ENCODE measurements at places on chromosomes 4 and X.

DNA sequence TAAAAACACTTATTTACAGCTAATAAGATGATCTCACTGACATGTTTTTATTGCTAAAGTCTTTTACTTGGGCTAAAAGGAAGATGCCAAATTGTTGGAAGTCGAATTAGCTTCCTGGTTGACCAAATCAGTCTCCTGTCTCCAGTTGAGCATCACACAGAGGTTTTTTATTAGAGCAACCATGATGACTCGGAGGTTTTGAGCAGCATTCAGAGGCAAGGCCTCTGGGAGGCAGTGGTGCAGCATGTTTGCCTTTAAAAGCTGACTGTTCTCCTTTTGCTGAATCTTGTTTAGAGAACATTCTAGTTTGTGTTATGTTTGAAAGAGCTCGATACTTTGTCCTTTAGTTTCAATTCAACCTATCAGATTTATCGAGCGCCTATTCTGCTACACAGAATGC lies 2.1 kb downstream of the UCHL1 start:
- peak; percentile 39 for DNase-seq

DNA sequence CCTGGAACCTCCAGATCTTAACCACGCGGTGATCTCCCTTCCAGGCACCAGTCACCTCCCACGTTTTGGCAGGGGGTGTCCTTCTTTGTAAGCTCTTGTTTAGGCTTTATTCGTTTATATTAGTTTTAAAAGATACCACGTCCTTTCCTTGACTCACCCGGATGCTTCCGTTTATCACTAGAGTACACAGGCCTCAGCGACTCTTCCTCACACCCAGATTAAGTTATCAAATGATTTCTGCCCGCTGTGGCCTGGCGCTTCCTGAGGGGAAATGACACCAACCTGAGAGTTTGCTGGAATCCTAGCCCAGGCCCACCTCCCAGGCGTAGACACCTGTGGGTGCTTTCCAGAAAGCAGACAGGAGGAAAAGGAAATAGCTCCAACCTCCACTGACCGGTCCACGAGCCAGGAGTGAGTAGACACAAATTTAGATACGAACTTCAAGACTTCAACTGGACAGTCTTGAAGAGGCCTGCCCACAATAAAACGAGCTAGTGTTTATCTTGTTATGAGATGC lies 756 bp upstream of the ADAMTS3 start:
- no peak for DNase-seq

GRCh38 chr4:137674066-137674465 lies 141.8 kb upstream of the PCDH18 start:
- no peak for DNase-seq

DNA sequence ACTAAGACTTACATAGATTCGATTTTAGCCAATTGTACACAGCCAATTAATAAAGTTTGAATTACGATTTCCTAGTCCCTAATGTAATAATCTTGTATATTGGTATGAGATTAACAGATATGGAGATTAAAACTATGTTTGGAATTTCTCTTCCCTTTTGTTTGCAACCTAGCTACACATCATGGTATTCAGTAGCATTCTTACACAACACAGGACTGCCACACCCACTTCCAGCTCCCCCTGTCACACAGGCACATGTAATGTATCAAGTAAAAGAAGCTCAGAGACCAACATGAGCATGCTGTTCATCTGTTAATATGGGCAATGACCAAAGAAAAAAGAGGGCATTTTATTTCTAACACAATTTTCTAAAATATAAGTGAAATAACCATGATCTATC lies 12.8 kb downstream of the SLC6A14 start:
- no peak for DNase-seq

DNA sequence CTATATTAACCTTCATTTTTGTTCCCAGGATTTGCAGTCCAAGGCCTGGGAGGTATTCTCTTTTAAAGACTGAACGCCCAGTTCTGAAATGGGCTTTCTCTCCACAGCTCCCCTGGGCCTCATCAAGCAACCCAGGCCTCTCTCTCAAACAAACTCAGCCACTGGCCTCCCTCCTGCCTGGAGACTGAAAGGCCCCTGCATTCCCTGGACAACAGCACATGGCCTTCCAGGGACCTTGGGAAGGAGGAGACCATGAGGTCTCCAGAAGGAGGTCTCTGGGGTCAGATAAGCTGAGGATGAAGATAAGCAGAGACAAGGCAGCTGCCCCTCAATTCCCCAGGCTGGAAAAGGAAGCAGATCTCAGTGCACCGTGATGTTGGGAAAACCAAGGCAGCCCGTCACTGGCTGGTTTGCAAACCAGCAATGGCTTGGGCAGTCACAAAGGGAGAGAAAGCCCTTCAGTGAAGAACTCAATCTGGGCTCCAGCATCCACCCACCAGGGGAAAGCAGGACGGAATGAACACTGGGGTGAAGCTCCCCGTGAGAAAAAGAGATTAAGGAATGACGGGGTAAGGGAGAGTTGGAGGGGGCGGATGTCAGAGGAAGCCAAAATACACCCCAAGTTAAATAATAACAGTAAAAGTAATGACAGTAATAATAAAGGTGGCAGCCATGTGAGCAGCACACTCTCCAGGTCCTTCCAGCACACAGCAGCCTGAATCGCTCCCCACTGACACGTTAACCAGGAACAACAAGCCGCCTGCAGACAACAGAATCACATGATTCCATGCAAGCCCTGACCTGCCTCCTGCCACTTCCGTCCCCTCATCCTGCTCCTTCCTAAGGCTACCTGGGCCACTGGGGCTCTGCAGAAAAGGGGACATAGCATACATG lies 22.3 kb downstream of the AMOT start:
- no peak for DNase-seq

DNA sequence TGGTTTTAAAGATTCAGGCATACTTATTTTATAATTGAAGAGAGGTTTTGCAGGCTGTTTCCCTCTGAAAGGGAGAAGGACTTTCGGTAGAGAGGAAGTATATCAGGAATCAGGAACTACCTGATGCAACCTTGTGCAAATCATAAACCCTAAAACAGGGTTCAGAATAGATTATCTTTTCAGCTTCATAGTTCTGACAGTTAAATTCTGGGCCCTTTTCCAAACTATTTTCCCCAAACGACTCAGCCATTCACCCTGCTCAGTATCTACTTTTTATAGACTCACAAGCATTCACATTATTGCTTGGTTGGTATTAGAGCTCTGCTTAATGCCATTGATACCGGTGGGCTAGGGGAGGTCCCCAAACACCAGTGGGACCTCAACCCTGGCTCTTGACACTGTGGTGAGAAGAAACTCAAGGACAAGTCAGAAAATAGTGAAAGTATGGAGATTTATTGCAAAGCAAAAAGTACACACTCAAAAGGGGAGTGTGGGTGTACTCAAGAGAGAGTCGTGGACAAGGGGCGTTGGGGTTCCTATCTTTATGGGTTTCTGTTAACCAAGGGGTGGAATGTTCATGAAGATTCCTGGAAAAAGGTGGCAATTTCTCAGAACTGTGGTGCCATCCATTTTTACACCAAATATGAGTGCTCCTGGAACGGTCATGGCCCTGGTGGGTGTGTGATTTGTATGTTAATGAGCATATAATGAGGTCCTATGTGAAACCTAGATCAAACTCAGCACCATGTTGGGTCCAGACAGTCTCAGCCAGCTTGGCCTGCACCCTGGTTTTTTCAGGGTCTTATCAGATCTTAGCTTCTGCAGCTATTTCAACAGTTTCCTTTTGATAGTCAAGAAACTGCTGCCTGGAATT lies 238.3 kb downstream of the DCLK2 start:
- no peak for DNase-seq

- DNase-seq, result no peak
Measured at GRCh38 chr4:37567836-37568235, 118.3 kb downstream of the RELL1 start.

- no peak for DNase-seq
Measured at GRCh38 chr4:52825460-52826090, 36.5 kb upstream of the RASL11B start.

- no peak for DNase-seq
Measured at GRCh38 chr4:80036306-80036705, 36.7 kb downstream of the ANTXR2 start.

GRCh38 chr4:123121241-123121907 lies 199.0 kb upstream of the NUDT6 start:
- no peak for DNase-seq

- DNase-seq, result no peak
Measured at GRCh38 chr4:10762561-10762960, 78.0 kb upstream of the CLNK start.

GRCh38 chr4:151709587-151709986 lies 51.2 kb downstream of the GATB start:
- no peak for DNase-seq

- DNase-seq, result no peak
Measured at GRCh38 chrX:71017396-71017939, 50.7 kb downstream of the SNX12 start.

GRCh38 chr4:139773560-139774318 lies 108.1 kb downstream of the MGST2 start:
- no peak for DNase-seq

GRCh38 chrX:129092242-129092641 lies 431.0 kb downstream of the SMARCA1 start:
- DNase-seq, result no peak

DNA sequence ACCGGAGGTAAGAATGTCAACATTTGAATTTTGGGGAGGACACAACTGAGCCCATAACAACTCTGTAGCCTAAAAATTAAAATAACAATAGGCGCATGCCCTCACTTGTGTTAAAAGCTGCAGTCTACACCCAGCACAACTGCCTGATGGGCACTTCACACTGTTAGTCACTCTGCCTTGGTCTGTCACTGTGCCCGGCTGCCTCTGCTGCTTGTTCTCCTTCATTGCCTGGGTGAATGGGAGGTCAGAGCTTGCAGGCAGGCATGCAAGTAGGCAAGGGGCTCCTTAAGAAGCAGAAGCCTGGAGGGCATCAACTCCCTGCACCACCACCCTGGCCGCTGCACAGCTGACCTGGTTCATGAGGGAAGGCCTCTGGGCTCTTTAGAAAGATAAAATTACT lies 374.8 kb downstream of the MID1IP1 start:
- DNase-seq, result no peak

DNA sequence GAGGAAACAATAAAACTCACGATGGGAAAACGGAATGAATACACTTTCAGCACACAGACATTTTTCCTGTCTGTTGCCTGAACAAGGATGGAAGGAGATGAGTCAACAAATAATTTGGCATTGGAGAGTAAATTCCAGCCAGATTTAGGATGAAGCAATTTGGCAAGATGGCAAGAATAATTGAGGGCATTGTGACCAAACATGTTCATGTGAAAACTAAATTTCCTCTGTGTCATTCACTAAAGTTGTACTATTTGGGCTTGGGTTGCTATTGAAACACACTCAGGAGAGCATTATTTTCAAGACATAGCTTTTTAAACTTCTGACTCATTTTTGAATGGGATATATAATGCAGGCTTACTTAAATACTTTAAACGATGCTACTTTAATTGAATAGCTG lies 1614.4 kb downstream of the PCDH19 start:
- no peak for DNase-seq

DNA sequence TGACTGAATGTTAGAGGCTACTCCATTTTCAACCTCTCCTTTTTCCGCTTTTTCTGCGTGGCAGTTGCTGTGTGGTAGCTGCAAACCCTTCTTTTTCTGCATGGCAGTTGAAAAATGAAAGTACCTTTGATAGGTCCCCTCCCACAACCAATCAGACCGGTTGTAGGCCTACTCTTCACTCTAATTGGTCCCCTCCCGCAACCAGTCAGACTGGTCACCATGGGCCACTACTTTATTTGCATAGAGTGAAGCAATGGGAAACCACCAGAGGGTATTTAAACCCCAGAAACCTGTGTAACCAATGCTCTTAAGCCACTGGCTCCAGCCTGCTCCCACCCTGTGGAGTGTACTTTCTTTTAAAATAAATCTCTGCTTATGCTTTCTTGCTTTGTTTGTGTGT lies 877.8 kb downstream of the FAM133A start:
- DNase-seq, result no peak

GRCh38 chr4:78095081-78095480 lies 38.0 kb downstream of the FRAS1 start:
- DNase-seq, result no peak

GRCh38 chr4:43754566-43754965 lies 694.0 kb downstream of the KCTD8 start:
- DNase-seq, result no peak

GRCh38 chrX:19673375-19674040 lies 158.2 kb upstream of the MAP3K15 start:
- DNase-seq, result peak; percentile 73

GRCh38 chr4:973431-974397 lies at the start of gene DGKQ:
DGKQ (minus strand) TSS chr4:973569; CDS start chr4:973482, 87 bp downstream.
- DNase-seq, result peak; percentile 94

DNA sequence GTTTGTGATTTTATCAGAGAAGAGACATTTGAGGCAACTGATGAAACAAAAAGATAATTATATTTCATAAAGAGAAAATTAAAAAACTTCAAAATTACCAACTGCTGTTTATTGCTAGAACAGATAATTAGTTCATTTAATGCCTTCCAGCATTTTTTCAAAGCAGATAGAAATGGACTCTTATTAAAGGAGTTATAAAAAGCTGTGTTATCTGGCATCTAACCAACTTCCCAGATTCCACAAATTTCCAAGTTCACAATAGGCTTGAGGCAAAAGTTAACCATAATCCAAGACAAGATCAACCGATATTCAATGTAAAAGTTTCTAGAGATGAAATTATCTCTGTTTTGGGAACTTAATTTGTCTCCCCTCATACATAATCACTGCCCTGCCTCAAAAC lies 152.4 kb downstream of the TSPAN5 start:
- DNase-seq, result no peak

- no peak for DNase-seq
Measured at GRCh38 chr4:61214680-61215079, 14.6 kb downstream of the ADGRL3 start.

DNA sequence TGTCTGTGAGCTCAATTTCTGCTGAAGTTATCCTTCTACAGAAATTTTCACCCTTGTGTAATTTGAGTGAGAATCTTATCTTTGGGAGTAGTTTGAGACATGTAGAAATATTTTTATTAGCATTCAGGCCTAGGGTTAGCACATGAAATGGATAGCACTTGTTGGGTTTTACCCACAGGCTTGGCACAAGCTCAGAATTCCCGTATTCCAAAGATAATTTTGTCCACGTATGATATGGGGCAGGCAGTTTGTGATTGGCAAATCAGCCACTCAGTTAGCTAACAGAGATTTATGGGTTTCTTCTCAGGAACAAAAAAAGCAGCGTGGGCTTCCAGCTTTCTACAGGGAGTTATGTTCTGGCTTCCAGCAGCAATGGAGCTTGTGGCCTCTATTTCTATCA lies 117.9 kb upstream of the DCAF8L1 start:
- no peak for DNase-seq

DNA sequence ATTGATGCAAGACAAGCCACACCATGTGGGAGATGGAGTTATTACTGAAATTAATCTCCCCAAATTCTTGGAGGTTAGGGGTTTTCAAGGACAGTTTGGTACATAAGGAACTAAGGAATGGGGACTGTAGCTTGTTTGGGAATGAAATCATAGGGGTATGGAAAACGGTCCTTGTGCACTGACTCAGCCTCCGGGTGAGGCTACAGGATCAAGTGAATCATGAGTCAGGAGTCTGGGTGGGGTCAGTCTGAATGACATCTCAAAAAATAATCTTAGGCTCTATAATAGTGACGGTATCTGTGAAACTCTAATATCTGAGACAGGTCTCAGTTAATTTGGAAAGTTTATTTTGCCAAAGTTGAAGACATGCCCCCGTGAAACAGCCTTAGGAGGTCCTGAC lies 128.5 kb upstream of the CYSLTR1 start:
- no peak for DNase-seq
